ENCODE measurements at places on chromosomes 2 and 18. TPM values are rescaled to one million over a fixed set of nuclear protein-coding genes. Genes with fewer than 3 reads are reported as not detected.

DNA sequence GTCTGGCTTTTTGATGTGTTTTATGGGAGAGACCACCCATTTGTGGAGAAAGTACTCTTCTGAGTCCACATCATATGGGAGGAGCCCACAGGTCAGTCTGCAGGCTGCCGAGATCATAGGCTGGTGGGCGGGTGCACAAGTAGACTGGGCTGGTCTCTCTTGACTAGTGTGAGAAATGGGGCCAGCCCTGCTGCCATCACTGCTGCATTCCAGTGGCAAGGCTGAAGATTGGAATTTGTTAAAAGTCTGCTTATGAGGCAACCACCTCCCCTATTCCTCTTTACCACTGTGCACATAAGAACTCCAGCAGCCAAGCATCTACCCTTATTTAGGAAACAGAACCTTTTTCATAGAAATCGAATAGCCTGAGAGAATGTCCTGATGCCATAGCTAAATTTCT, 200.7 kb downstream of the DIS3L2 start:
- no peak for DNase-seq

DNA sequence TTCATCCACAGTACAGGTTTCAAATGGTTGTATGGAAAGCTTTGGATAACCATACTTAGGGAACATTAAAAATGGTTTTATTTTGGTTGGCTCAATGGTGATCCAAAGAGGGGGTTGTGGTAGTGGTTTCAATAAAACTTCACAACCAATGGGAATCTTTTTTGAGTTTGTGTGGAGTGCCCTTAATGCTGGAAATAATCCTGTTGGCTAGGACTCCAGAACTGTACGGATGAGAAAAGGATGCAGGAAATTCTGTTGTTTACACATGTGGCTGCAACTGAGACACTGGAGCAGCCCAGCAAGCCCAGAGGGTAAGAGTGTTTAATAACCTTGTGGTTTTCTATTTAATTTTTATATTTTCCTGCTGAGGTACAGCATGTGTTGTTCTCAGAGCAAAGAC, at the start of gene CCDC102B:
Gene CCDC102B (plus strand): TSS at position 210 of the 400 bp plus-strand sequence. CDS start 38,684 bp downstream, outside the sequence.
- no peak for DNase-seq

DNA sequence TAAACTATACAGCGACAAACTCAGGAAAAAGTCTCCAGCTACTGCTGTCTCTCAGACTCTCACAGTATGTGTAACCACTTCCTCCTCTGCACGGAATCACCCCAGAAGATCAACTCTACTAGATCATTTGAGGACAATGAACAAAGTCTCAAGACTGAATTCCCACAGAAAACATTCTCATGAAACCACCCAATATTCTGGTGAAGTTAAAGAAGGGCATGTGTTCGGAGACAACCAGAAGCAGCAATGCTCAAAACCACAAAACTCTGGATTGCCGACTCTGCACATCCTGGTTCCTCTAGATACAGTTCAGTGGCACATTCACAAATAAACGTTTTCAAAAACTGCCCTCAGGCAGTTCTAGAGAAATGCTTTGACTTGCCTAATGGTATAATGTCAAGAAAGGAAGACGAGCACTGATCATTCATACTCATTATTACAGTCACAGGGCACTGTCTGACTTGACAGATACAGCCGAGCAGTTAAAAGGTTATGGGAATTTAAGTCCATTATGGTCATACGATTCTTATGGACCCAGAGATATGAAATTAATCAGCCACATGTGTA, 91.9 kb upstream of the STK17B start:
- no peak for DNase-seq

GRCh38 chr2:162065767-162066166, 8.2 kb downstream of the DPP4 start:
- no peak for DNase-seq

GRCh38 chr2:20737505-20737904, 70.6 kb downstream of the GDF7 start:
- no peak for DNase-seq

DNA sequence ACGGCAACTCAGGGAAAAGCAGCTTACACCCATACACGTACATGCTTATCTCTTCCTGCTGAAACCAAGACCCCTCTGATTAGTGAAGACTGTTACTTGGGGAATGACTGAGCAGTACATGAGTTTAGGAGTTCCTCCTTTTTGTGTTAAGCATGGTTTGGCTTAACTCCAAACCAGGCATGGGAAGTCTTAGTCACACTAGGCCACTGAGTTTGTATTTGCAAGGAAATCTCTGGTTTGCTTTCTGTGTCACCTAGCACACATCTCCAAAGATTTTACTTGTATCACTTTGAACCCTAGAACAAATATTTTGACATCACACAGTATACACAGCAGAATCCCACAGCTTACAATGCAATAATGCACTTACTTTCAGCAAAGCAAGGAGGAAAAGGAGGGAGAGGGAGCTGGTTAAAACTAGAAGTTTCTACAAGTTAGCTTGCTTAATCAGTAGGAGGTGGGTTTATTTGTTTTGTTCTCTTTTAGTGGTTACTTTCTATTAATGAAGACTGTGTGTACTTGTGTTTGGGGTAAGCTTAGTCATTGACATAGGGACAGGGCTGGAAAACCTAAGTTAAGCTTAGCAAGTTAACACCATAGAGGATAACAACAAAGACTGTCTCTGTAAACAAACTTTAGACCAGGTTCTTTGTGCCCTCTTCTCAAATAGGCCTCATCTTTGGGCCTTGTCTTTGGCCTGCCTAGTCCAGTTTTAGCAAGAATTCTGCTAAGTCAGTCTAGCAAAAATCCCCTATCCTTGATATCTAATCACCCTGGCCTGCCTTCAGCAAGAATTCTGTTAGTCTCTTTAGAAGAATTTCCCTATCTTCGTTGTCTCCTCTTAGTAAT, 219.4 kb downstream of the MREG start:
- no peak for DNase-seq

- no peak for DNase-seq
These were observed 370.7 kb upstream of the MYT1L start for GRCh38 chr2:2701813-2702212.

GRCh38 chr2:56934866-56935265, 751.1 kb downstream of the CCDC85A start:
- no peak for DNase-seq

GRCh38 chr2:204650611-204651010, 105.3 kb downstream of the PARD3B start:
- DNase-seq, result no peak

GRCh38 chr2:222851956-222852617, 8.7 kb upstream of the ACSL3 start:
- DNase-seq, result no peak

GRCh38 chr2:31269087-31269486, 35.1 kb downstream of the EHD3 start:
- no peak for DNase-seq

- DNase-seq, result no peak
These were observed 8.7 kb downstream of the PCBP1 start for GRCh38 chr2:70095720-70096670.

DNA sequence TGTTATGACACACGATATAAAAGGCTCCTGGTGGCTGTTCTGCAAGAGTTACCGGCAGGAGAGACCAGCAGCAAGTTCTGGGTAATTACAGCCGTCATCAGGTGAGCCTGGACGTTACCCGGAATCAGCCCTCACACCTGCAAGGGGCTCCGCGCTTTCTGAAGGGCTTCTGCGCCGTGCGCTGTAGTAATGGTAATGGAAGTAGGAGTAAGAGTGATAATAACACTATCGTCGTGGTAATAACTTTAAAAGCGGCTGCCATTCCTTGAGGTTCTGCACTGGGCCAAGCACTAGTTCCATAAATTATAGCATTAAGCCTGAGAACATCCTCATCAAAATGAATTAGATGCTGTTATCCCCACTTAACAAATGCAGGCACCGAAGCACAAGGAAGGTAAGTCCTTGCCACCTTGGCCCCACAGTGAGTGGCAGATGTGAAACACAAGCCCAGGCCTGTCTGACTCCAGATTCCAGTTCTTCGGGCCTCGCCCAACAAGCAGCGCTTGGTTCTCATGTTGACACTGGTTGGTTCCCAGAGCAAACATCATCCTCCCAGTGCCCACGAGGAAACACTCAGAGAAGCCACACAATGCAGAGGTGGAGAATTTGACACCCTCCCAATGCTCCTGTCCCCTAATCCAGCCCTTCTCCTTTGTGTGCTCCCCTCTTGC, 205.2 kb downstream of the EIPR1 start:
- no peak for DNase-seq

- DNase-seq, result no peak
These were observed 102.3 kb upstream of the TTN start for GRCh38 chr2:178909507-178909906.

DNA sequence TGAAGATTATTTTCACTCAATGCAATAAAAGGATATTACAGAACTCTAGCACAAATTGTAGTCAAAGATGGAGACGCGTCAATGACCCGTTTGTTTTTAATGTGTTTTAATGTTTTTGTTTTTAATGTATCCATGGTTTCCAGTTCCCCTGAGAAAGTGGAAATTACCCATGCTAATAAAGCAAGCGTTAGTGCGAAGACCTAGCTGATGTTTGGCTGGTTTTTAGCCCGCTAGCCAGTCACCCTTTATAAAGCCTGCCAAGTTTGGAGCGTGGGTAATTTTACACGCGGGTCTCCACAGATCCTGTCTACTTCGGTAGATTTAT, 430 bp upstream of the CHMP1B start:
- no peak for DNase-seq

- no peak for DNase-seq
These were observed 53.7 kb upstream of the APCDD1 start for GRCh38 chr18:10400534-10401307.

DNA sequence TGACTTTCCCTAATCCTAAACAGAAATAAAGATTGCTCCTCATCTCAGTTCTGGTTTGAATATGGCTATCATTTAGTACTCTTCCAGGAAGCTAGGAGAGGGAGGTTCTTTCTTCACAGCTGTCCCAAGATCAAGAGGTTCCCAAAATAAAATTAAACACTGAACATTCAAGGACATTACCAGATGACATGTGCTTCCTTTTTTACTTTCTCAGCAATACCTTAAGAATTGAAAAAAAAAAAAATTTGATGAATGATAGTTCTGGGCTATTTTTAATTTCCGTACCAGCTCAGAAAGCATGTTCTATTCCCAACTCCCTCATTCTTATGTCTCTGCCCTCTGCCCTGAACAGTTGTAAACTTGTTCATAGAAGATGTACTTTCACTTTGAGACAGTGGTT, 61.7 kb upstream of the MYL1 start:
- DNase-seq, result no peak

DNA sequence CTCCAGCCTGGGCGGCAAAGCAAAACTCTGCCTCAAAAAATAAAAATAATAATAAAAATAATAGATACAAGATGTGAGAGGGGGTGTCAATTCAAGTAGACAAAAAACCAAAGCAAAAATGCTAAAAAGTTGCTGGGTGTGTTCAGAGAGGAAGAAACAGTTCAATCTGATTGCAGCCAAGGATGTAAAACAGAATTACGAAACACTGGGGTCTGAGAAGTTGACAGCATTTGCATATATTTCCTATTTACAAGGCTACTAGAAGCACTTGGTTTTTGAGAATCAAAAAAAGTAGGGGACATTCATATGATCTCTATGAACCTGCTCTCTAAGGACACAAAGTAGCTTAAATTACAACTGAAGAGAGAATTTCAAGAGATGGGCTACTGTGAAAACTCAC, 7.6 kb downstream of the TRIP12 start:
- no peak for DNase-seq

DNA sequence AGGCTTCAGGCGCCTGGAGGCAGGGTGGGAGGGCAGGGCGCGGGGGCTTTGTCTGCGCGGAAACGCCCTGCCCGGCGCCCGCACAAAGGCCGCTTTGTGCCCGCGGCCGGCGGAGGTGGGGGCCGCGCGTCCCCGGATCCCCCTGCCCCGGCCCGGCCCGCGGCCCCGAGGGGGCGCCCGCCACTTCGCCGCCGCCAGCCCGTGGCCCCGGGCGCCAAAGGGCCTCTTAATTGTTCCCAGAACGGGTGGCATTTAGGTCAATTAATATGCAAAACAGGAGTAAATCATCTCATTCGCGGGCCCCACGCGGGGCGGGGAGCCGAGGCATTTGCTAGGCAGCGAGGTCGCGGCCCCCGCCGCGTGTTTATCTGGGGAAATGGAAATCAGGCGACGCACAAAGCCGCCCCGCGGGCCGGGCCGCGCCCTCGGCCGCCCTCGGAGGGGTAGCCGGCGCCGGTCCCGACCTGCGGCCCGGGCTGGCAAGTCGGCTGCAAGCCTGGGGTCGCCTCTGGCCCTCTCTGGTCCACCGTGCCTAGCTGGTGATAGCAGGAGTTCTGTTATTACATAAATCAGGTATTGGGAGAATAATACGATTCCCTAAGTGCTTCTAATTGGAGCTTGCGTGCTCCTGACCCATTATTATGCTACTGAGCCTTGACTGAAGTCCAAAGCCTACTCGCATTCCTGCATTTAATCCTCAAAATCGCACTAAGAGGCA, 148.2 kb upstream of the GLI2 start:
- DNase-seq, result no peak

GRCh38 chr18:46054956-46055837, 16.9 kb downstream of the PSTPIP2 start:
- DNase-seq, result no peak

GRCh38 chr2:60512641-60513040, 40.8 kb downstream of the BCL11A start:
- DNase-seq, result no peak

DNA sequence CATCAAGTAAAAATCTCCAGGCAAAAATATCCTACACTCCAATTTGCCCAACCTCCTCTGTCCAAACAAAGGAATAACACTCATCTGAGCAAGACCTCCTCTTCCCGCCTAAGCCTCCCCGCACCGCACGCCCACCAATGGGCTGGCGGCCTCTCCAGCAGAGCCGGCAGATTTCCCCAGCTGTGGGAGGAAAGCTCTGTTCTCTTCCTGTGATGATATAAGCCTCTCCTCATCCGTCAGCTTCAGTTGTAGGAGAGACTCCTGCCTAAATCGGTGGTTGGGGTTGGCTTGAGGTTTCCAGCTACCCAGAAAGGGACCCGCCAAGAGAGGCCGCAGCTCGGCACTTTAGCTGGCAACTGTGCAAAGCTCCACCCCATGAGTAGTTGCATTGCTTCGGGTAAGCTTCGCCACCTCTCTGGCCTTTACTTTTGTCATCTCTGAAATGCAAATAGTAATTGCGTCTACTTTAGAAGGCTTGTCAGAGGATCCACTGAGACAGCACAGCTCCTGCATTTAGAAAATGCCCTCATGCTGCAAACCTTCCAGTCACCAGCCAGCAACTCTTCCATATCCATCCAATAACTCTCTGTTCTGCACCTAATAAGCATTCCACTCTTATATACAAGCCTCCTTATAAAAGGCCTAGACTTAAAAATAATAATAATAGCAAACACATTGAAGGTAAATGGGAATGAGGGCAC, 146.4 kb downstream of the MYT1L start:
- DNase-seq, result no peak

PREB gene
- 25.4 TPM for total RNA-seq

CHMP1B gene
- total RNA-seq, result 92.1 TPM

COMMD1 gene
- total RNA-seq, result 28.3 TPM

DSG2 gene
- 0.13 TPM for total RNA-seq

NT5DC4 gene
- not detected for total RNA-seq

SP3 gene
- 108 TPM for total RNA-seq

XIRP2 gene
- not detected for total RNA-seq

RNU2-63P gene
- total RNA-seq, result not detected

ITGB6 gene
- total RNA-seq, result not detected

MRPS5 gene
- total RNA-seq, result 72.9 TPM

LMAN1 gene
- 34.6 TPM for total RNA-seq

TSPYL6 gene
- total RNA-seq, result not detected

All from naive thymus-derived CD4-positive, alpha-beta T cell (primary cell).